ENCODE measurements at places on chromosomes 1 and 21.

DNA sequence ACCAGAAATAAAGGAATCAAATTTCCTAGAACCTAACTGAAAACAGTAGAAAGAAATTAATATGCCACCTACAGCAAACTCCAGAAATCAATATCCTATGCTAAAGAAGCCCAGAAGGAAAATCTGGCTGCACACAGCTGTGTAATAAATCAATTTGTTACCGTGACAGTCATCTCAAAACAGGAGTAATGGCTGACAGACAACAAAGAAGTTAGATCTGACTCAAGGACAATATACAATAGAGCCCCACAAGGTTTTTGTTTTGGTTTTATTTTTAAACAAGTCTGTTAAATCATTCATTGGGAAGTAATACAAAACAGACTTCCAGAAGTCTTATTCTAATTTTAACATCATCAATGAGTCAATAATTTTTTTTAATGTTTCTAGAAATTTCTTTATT, 168.4 kb downstream of the RERE start:
- no peak for DNase-seq

GRCh38 chr21:34176448-34176847, 103.1 kb downstream of the MRPS6 start:
- DNase-seq, result no peak

- DNase-seq, result no peak
Measured at GRCh38 chr21:21003701-21004100, 5.5 kb downstream of the NCAM2 start.

GRCh38 chr1:6423321-6423999, 1.1 kb upstream of the ESPN start:
- peak; percentile 55 for DNase-seq

- DNase-seq, result no peak
Measured at GRCh38 chr1:43802356-43802980, 95.1 kb downstream of the ST3GAL3 start.

DNA sequence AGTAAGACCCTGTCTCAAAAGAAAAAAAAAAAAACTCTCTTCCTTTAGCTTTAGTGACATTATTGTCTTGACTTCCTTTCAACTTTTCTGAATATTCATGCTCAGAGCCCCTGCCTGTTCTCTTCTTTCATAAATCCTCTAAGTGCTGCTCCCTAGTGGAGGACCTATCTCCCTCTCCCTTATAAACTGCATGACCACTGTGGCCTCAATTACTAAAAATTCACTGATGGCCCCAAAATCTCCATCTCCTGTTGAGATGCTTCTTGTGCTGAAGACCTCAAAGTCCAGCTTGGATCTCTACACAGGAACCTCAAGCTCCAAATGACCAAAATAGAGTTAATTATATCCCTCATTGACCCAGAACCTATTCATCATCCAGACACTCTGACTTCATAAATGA, 7.8 kb downstream of the ITLN1 start:
- peak; percentile 42 for DNase-seq
